ENCODE measurements at places on chromosomes 4 and X.

DNA sequence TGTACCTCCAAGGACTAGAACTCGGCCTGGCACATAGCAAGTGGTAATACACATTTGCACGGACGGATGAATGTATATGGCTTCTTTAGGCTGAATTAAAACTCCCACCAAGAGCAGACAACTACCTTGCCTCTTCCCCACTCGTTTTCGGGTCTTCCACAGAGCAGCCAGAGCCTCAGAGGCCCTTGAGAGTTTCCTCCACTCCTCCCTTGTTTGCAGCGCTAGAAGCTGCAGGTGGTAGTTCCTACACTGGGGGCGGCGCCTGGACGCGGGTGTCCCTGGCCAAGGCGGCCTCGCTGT, 10.2 kb upstream of the INTU start:
- no peak for DNase-seq

DNA sequence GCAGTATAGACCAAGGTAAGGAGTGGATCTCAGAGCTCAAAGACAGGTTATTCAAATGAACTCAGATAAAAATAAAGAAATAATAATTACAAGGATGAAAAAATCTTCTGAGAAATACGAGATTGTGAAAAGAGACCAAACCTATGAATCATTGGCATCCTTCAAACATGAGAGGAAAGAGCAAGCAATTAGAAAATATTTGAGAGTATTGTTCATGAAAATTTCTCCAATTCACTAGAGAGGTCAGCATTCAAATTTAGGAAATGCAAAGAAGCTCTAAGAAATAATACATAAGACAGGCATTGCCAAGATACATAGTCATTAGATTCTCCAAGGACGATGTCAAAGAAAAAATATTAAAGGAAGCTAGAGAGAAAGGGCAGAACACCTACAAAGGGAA, 93.5 kb upstream of the GALNTL6 start:
- no peak for DNase-seq

DNA sequence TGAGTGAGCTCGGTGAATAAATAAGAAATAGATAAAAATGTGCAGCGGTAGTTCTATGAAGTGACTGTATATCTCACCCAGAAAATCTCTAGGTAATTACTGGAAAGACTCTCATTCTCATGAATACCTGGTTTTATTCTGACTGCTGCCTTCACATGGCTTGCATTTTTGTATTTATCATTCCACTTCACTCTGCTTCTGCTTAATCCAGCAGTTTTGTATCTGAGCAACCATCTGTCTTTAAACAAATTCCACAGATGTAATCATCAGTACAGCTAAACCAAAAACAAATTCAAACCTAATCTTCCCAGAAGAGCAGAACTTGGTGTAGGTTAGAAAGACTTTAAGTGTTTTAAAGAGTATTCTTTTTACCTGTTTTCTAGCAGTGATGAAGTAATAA, 11.2 kb upstream of the ALB start:
- no peak for DNase-seq

GRCh38 chr4:86403575-86403974, 43.7 kb upstream of the MAPK10 start:
- DNase-seq: no peak

GRCh38 chr4:48243429-48243828, 26.2 kb downstream of the TEC start:
- DNase-seq: no peak

DNA sequence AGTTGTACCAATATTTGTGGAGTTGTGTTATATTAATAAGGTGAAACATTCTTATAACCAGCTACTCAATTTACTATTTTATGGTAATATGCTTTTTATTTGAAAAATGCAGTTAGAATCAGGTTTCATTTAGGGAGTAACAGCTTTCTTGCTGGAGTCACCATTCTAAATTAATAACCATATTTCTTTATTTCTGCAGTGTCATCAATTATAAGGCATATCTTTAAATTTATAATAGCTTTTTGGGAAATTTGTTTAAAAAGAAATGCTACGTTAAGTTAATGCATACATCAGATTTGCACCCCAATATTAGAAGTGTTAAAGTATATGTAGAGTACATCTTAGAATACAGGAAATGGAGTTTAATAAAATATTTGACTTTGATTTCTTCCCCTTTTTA, 18.9 kb downstream of the USP38 start:
- no peak for DNase-seq

All from renal pelvis (tissue), 12 donors.